ENCODE measurements at places on chromosomes 1 and 21.

GRCh38 chr1:110612060-110612745, 6.0 kb upstream of the KCNA2 start:
- no peak for DNase-seq

DNA sequence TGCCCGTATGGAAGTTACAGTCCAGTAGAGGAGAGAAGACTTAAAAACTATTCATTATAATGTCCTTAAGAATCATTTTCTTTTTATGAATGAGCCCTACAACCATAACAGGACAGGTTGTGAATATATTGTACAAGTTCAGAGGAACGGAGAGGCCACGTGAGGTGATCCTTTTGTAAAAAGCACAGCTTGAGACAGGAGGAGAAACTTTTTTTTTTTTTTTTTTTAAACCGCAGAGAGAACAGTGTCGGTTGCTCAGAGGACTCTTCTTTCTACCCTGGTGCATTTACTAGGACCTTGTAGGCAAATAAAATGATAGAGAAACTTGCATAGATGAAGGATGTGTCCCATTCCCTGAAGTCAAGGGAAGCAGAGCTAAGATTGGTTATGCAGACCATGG, 32.1 kb downstream of the DYRK1A start:
- DNase-seq, result no peak

GRCh38 chr1:84991097-84991920, 5.6 kb downstream of the MCOLN2 start:
- no peak for DNase-seq

GRCh38 chr1:16521288-16521583, 7.2 kb upstream of the RNU1-1 start:
- no peak for DNase-seq

DNA sequence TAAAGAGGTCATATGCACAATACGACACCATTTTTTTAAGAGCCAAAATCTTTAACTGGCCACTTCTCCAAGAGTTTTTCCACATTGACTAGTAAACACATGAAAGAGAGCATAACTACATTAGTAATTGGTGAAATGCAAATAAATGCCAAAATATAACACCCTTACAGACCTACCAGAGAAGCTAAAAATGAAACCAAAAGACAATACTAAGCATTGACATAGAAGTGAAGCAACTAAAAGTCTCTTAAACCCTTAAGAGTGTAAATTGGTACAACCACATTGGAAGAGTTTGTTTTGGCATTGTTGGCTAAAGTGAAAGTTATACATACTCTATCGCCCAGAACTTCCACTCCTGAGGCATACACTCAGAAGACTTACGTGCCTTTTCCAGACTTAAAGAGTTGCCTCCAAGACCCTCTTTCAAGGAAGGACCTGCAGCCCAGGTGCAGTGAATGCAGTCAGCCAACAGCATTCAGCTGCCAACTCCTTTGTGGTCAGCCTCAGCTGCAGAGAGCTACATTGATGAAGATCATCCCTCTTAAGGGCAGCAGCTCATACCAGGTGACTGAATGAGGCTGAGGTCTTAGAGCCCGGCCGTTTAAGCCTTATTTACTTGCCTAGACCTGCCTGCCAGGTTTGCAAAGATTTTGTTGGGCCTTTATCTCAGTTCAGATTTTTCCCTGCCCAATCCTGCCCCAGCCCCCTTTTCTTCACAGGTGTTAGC, 839.1 kb upstream of the ADGRL2 start:
- DNase-seq, result no peak

- DNase-seq, result no peak
Measured at GRCh38 chr1:110426854-110427253, 19.4 kb upstream of the LAMTOR5 start.

DNA sequence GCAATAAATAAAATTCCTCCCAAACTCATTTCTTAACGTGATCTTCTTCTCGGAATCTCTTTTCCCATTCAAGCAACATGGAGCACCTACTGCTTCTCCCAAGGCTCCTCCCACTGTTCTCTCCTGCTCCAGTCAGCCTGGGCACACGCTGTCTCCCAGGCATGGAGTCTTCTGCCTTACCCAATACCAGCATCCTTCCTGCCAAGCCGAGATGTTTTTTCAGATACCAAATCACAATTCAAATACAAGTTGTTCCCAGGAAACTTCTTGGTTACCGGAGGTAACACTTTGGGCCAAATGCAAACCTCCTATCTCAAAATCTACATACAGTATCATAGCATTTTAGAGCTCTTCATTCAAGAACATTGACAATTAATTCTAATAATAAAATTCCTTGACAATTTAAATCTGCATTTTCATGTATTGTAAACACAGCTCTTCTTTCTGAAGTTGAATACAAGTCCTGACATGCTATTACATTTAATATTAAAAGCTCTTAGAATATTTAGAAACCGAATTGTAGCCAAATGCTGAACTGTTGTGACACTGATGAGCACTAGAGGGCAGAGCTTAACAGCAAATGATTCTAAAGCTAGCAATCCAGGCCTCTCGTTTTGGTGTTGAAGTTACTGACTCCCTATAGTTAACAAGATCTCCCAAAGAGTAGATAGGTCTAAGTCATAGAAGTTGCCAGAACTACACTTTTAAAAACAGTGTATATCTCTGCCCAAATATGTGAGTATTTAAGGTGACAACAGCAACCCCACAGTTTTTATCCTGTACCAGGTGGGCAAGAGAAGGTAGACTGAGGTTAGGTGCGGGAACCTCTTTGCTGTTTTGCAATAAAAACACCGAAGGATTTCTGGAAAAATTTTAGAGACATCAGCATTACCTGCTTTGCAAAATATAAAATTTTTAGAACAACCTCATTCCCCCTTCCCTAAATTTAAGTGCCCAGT, 52.3 kb downstream of the BCAR3 start:
- DNase-seq, result no peak

GRCh38 chr1:78843546-78843945, 163.0 kb downstream of the ADGRL4 start:
- no peak for DNase-seq

DNA sequence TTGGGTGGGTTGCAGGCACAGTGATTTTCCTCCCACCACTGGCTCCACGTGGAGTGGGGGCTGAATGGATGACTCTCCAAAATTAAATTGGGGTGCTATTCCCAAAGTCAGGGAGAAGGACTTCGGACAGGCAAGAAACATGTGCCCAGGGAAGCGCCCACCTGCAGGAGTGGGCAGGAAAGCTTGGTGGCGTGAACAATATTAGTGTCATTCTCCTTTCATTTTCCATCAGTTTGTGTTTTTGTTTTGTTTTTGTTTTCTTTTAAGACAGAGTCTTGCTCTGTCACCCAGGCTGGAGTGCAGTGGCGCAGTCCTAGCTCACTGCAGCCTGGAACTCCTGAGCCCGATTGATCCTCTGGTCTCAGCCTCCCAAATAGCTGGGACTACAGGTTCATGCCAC, 30.1 kb downstream of the TOMM20 start:
- no peak for DNase-seq

DNA sequence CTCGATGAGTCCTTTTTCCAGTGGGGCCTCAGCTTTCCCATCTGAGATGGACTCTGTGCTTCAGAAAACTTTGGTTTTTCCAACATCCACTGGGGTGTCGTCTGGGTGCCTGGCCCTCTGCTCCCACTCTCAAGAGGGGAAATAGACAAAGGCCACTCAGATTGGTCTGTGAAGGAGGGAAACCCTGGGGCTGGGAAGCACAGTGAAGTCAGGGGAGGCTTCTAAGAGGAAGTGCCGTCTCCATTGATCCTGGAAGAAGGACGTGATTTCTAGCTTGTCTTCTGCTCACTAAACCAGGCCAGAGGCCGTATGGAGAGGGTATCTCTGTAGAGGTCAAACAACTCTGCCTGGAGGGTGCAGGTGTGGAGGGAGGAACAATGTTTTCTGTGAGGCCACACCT, 5.2 kb downstream of the KNCN start:
- DNase-seq, result no peak

- DNase-seq, result no peak
Measured at GRCh38 chr1:221272940-221273339, 393.7 kb downstream of the HLX start.

DNA sequence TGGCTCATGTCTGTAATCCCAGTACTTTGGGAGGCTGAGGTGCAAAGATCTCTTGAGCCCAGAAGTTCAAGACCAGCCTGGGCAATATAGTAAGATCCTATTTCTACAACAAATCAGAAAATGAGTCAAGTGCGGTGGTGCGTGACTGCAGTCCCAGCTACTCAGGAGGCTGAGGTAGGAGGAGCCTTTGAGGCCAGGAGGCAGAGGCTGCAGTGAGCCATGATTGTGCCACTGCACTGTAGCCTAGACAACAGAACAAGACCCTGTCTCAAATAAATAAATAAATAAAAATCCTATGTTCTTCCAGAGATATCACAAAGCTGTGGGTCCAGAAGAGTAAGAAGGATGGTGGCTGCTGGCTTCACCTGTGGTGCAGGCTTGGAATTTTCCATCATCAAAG, 22.1 kb downstream of the CDA start:
- no peak for DNase-seq

- DNase-seq, result no peak
Measured at GRCh38 chr1:206816390-206817287, 44.3 kb upstream of the IL10 start.

GRCh38 chr1:32618673-32619221, 31.6 kb downstream of the ZBTB8OS start:
- no peak for DNase-seq

- DNase-seq, result no peak
Measured at GRCh38 chr1:76939050-76939816, 72.0 kb downstream of the ST6GALNAC5 start.

- no peak for DNase-seq
Measured at GRCh38 chr21:28213261-28213660, 779.4 kb downstream of the LTN1 start.

DNA sequence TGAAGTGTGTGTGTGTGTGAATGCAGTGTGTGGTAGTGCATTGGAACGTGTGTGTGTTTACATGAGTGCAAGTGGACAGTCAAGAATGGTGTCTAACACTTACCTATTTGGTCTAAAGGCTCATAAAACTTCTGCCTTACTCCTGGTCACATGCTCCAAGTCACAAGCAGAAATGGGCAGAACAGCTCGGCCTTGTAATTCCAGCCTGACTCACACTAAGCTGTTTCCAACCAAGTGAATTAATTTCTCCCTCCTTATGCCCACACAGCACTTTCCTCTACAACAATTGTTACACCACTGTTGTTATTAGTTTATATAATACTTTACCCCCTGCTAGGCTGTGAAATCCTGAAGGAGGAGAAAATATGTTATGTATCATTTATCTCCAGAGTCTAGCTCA, 43.8 kb downstream of the DDR2 start:
- DNase-seq, result no peak

GRCh38 chr1:1344655-1345361, 4.4 kb downstream of the DVL1 start:
- no peak for DNase-seq

DNA sequence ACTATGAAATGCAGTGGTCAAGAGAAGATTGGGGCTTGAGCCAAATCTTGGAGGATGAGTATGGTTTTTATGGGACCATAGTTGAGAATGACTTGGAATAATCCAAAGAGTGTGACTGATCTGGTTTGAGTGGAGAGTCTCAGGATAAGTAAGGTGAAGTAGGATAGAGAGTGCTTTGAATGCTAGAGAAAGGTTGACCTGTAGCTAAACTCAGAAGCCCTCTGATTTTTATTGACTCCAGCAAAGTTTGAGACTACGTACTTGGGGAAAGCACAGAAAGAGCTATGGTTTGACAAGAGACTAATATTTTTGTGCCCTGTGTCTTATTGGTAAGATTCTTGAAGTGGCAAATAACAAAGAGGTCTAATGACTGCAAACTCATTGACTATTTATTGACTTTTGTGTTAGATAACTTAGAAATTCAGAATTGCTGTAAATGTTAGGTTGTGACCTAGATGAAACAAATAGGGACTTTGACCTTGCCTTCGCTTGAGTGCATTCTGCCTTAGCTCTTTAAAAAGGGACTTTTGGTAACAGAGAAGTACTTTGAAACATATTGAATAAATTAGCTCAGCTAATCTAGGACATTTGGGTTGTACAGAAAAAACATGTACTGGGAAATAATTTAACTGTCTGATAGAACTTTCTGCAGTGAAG, 35.1 kb downstream of the UAP1 start:
- no peak for DNase-seq

- no peak for DNase-seq
Measured at GRCh38 chr21:42663200-42663750, 9.9 kb downstream of the PDE9A start.

DNA sequence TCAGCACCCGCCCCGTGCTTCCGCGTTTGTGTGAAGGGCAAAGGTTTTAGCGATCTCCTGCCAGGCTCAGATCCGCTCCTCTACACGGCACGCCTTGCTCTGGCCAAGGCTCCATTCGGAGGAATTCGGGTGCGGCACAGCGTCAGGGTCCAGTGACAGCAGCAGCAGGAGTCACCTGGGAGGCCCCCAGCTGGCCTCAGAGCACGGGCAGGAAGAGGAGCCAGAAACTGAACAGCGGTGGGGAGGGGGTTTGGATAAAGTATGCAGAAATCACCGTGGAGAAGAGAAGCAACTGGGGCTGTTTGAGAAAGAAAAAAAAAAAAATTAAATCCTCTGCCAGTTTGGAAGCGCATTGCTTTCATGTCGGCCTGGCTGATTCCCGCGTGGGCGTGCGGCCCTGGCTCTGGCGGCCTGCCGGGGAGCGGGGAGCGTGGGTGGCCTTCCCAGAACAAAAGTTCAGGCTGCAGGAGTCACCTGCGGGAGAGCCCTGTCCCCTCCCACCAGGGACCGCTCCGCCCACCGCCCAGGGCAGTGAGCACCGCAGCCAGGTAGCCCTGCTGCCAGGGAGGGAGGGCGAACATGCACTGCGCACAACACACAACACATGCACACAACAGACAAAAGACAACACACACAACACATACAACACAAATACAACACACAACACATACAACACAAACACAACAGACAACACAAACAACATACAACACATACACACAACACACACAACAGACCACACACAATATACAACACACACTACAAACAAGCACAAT, 107.6 kb downstream of the ETS2 start:
- no peak for DNase-seq

- DNase-seq, result no peak
Measured at GRCh38 chr1:168531615-168532345, 12.0 kb downstream of the XCL2 start.

All from stimulated activated CD8-positive, alpha-beta memory T cell treated with anti-CD3 and anti-CD28 coated beads, Interleukin-7, amount 100 ng/mL, for 48 hours (primary cell).